ENCODE measurements at places on chromosomes 5 and 9. TPM values are rescaled to one million over a fixed set of nuclear protein-coding genes. Genes with fewer than 3 reads are reported as not detected.

Gene TCF7
- 15.6 TPM for total RNA-seq

DNA sequence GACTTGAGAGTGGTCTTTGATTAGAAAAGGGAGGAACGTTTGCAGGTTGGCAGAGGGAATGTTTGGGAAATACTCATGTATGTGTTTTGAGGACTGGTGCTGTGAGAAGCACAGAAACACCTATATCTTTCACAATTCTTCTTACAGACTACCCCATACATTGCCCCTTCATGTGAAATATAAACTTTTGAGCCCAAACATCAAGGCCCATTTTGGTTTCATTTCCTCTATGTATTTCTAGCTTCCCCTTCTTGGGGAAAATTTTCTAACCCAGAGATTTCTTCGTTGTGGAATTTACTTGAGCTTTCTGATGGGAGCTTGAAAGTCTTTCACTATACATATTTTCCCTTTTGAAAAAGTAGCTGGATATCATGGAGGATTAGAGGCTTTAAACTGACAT, 67.6 kb downstream of the FYB1 start:
- no peaks in the 10 kb centered on the region for H3K27me3 ChIP-seq
- H3K4me1 ChIP-seq = no peaks in the 10 kb centered on the region
- no peaks in the 10 kb centered on the region for H3K36me3 ChIP-seq
- H3K4me3 ChIP-seq = no peak overlapping the region

GRCh38 chr5:113632996-113633395, 119.5 kb downstream of the YTHDC2 start:
- H3K27me3 ChIP-seq = no peaks in the 10 kb centered on the region
- no peaks in the 10 kb centered on the region for H3K4me1 ChIP-seq
- no peak overlapping the region for H3K4me3 ChIP-seq
- no peaks in the 10 kb centered on the region for H3K36me3 ChIP-seq
- no peak overlapping the region for H3K27ac ChIP-seq

Gene ENHO
- 0.22 TPM for total RNA-seq

Gene COMMD10
- 41.1 TPM for total RNA-seq

GRCh38 chr9:106387965-106388364, 475.0 kb upstream of the ZNF462 start:
- H3K36me3 ChIP-seq = no peaks in the 10 kb centered on the region
- no peak for DNase-seq
- H3K4me1 ChIP-seq = no peaks in the 10 kb centered on the region
- no peaks in the 10 kb centered on the region for H3K27me3 ChIP-seq
- H3K4me3 ChIP-seq = no peak overlapping the region
- H3K27ac ChIP-seq = no peak overlapping the region

DNA sequence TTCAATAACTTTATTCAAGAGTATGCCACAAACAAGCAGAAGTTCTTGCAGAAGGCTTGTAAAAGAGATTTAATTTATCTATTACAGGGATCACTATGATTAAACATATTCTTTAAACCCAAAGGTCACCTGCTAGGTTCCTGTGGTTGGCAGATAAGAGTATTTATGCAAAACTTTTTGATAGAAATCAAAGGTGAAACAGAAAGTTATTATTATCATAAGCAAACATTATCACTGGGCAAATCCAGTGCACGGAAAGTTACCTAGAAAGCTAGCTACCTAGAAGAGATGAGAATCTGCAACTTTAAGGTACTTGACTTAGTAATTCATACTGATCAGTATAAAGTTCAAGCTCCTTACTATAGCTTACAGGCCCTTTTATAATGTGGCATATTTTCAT, 3.2 kb downstream of the STARD4 start:
- H3K4me1 ChIP-seq = no peaks in the 10 kb centered on the region
- DNase-seq = no peak
- no peaks in the 10 kb centered on the region for H3K36me3 ChIP-seq

GRCh38 chr5:30926218-30926617, 267.3 kb upstream of the CDH6 start:
- H3K27ac ChIP-seq = no peak overlapping the region
- no peak for DNase-seq
- no peaks in the 10 kb centered on the region for H3K4me1 ChIP-seq

DNA sequence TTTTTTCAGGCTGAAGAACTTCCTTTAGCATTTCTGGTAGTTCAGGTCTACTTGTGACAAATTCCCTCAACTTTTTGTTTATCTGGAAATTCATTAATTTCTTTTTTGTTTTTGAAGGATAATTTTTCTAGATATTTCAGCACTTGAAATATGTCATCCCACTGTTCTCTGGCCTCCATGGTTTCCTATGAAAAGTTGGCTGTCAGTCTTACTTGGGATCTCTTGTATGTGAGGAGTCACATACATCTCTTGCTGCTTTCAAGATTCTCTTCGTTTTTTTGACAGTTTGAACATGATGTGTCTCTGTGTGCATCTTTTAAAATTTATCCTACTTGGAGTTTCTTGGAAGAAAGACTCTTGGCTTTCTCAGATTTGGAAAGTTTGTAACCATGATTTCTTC, 79.5 kb downstream of the RIC1 start:
- peaks cover 3% of the 10 kb centered on the region for H3K4me1 ChIP-seq
- no peaks in the 10 kb centered on the region for H3K36me3 ChIP-seq
- no peaks in the 10 kb centered on the region for H3K27me3 ChIP-seq
- no peak for DNase-seq
- H3K4me3 ChIP-seq = no peak overlapping the region

DNA sequence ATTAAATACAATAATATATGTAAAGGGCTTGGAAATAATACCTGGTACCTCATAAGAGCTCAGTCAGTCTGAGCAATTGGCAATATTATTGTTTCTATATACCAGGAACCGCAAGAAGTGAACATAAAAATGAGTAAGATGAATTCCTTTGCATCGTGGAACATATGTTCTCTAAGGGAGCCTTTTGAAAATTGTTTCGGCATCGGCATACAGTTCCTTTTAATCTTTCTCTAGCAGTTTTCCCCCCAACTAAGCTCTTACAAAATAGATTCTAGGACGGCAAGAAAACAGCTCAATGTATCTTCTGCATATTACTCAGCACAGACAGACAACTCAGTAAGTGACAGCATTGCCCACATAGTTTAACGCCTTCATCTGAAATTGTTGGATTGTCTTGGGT, 426.6 kb upstream of the WWC1 start:
- no peak overlapping the region for H3K4me3 ChIP-seq
- no peak overlapping the region for H3K27ac ChIP-seq

DNA sequence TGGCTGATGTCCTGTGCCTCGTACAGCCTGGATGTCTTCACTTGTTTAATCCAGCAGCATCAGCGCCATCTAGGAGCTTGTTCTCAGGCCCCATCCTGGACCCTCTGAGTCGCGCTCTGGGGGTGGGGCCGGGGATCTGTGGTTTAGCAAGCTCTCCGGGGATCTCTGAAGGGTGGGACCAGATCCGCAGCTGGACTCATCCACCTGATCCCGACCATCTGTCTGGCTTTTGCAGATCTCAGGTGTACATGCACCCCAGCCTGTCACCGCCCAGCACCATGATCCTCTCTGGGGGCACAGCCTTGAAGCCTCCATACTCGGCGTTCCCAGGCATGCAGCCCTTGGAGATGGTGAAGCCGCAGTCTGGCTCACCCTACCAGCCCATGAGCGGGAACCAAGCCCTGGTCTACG, 15.1 kb upstream of the POMT1 start:
- DNase-seq = no peak
- H3K27me3 ChIP-seq = no peaks in the 10 kb centered on the region
- no peaks in the 10 kb centered on the region for H3K4me1 ChIP-seq
- H3K4me3 ChIP-seq = no peak overlapping the region

GRCh38 chr5:98865690-98866089, 63.1 kb downstream of the CHD1 start:
- DNase-seq = no peak
- H3K27me3 ChIP-seq = no peaks in the 10 kb centered on the region
- H3K4me1 ChIP-seq = no peaks in the 10 kb centered on the region
- peaks cover 6% of the 10 kb centered on the region for H3K36me3 ChIP-seq
- no peak overlapping the region for H3K4me3 ChIP-seq
- H3K27ac ChIP-seq = no peak overlapping the region

DNA sequence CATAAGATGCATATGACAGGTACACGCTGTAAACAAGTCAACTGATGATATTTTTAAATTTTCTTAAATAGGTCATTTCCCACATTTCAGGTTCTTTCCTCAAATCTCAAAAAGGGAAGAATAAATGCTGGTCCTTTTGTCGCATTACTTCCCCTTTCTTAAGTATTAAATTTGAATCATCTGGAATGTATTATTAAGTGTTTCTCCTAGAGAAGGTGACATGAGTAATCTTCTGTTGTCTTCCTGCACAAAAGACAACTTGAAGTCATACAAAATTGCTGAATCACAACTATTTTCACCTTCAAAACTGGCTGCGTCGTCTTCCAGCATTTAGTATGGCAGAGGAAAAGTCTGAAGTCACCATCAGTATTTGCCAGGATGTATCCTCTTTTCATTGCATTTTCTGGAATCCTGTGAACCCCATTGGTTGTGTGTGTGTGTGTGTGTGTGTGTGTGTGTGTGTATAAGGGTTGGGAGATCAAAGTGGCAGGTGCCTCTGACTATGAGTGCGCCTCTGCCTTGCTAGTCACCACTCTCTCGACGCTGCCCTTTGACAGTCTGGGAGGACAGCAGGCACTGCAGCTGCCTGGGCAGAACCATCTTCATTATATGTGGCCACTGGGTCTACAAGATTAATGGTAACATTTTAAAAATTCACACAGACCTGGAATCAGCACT, 86.9 kb downstream of the MVB12B start:
- H3K4me3 ChIP-seq = no peak overlapping the region
- DNase-seq = no peak
- no peaks in the 10 kb centered on the region for H3K4me1 ChIP-seq
- no peak overlapping the region for H3K27ac ChIP-seq
- no peaks in the 10 kb centered on the region for H3K27me3 ChIP-seq

DNA sequence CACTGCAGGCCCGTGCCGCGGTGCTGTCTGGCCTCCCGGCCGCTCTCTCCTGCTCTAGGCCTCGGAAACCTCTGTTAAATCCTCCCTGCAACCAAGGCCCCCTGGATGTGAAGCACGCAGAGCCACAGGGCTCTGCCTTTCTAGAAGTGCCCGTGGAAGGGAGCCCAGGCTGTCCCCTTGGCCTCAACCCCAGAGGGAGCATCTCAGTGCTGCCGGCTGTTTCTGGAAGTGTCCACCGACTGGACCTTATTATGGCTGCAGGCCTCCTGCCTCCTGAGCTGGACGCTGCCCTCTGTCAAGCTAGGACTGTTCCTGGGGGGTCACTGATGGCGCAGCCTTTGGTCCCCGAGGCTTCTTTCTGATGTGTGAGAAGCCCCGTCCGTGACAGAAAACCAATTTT, 40.4 kb upstream of the PHYKPL start:
- H3K27me3 ChIP-seq = no peaks in the 10 kb centered on the region
- H3K4me1 ChIP-seq = no peaks in the 10 kb centered on the region
- no peaks in the 10 kb centered on the region for H3K36me3 ChIP-seq
- peak; percentile 42 for DNase-seq

GRCh38 chr5:151896031-151896691, 28.5 kb downstream of the GLRA1 start:
- no peaks in the 10 kb centered on the region for H3K27me3 ChIP-seq
- H3K36me3 ChIP-seq = no peaks in the 10 kb centered on the region
- no peak overlapping the region for H3K27ac ChIP-seq
- no peak for DNase-seq

DNA sequence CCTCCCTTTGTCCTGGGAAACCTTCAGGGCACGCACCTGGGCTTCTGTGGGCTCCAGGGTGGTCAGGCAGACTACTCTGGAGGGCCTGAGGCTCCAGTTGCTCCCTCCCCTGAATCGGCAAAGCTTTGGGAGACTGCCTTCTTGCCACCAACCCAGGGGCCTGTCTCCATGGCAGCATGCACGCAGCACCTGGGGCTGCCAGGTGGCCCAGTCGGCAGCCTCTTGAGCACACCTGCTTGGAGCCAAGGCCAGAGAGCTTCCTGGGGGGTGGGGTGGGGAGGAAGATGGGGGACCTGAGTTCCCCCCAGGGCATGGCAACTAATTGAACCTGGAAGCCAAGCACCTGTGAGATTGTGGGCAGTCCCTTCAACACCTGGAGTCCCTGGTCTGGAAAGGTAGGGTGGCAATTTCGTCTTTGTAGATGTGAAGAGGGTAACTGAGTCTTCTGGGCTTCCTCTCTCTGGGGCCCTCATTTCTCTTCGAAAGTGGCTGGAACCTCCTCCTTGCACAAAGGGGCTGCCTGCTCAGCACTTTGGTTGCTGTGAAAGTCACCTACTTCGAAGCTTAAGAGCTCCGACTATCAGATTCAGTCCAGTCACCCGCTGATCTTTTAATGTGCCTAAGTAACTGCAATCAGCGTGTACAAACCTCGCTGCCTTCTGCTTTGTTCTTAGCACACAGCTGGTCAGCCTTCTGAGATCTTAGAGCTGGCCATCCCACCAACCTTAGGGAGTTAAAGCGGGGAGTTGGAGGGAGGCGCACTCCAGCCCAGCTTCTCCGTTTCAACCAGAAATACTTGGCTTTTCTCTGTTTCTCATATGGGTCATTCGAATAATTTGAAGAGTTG, 4.0 kb downstream of the RNF183 start:
- peak; percentile 48 for DNase-seq
- no peaks in the 10 kb centered on the region for H3K4me1 ChIP-seq
- no peak overlapping the region for H3K27ac ChIP-seq
- H3K4me3 ChIP-seq = no peak overlapping the region

DNA sequence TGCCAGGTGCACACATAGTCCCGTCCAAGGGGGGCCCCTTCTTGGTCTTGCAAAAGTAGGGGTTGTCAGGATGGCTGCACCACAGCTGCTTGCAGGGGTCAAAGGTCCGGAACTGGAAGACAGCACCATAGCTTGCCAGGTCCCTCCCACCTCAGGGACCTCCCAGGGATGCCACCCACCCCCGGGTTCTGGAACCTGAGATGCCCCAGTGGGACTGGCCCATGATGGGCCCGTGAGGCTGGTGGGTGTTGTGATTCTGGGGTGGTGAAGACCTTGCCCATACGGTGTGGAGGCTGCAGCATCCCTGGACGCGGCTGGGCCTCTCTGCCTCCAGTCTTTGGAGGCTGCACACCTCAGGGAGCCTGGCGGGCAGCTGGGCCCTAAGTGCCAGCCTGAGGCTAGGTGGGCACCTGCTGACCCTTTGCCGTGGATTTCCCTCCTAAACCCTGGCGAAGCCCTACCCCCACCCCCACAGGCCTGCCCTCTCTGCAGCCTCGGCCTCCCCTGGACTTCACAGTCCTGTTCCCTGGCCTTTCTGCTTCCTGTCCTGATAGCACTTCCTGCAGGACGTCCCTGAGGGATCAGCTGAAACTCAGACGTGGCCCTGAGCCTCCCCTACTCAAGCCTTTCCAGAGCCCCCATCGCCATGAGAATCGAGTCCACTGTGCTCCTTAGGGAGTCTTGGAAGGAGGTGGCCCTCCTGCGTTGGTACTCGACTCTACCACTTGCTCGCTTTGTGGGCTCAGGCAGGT, 92.1 kb downstream of the ZNF354C start:
- no peaks in the 10 kb centered on the region for H3K4me1 ChIP-seq
- H3K36me3 ChIP-seq = no peaks in the 10 kb centered on the region
- no peak overlapping the region for H3K27ac ChIP-seq
- H3K4me3 ChIP-seq = no peak overlapping the region
- DNase-seq = peak; percentile 46

DNA sequence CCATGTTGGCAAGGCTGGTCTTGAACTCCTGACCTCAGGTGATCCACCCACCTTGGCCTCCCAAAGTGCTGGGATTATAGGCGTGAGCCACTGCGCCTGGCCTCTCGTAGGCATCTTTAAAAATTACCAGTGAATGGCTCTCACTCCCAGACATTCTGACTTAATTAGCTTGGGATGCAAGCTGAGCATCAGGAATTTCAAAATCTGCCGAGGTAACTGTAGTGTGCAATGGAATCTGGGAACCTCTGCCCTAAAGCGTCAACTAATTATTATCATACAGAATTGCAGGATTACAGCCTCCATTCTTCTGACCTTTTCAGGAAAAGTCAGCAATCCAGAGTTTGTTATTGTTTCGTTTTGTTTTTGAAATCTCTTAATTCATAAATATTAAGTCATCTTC, 213.4 kb upstream of the DMAC1 start:
- H3K4me1 ChIP-seq = no peaks in the 10 kb centered on the region
- no peaks in the 10 kb centered on the region for H3K36me3 ChIP-seq
- H3K27ac ChIP-seq = no peak overlapping the region
- no peaks in the 10 kb centered on the region for H3K27me3 ChIP-seq
